Ecto neural progenitor cell (in vitro differentiated cells): ENCODE measurements at places on chromosomes 6 and 20.

GRCh38 chr6:5639193-5639592 lies 367.5 kb downstream of the NRN1 start:
- DNase-seq = no peak

DNA sequence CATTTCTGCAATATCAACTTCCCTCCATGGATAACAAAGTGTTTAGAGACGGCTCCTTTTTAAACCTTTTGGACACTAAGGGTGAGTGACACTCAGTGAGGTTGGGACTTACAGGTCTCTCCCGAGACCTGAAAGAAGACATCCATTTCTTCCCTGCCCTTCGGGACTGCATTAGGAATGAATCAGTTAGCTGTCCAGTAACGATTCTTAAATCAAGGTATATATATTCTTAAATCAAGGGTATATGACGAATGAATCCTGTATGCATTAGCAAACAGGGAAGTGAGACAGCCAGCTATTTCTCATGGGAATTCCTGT lies 52.9 kb downstream of the EDN1 start:
- DNase-seq = no peak

DNA sequence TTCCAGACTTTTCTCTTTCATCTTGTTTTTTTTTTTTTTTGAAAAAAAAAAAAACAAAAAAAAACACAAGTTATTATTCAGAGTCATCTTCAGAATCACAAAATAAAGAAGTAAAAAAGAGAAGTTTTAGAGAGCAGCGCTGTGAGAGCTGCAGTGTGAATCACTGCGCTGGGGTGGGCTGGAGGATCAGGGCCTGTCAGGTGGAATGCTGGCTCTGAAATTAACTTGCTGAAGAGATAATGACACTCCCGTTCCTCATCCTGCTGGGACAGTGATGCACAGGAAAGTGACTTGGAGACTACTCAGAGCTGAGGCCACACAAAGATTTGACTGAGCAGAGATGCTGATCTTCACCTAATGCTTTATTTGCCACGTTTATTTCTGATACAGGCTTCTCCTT lies 42.7 kb upstream of the CLDN20 start:
- DNase-seq = no peak

DNA sequence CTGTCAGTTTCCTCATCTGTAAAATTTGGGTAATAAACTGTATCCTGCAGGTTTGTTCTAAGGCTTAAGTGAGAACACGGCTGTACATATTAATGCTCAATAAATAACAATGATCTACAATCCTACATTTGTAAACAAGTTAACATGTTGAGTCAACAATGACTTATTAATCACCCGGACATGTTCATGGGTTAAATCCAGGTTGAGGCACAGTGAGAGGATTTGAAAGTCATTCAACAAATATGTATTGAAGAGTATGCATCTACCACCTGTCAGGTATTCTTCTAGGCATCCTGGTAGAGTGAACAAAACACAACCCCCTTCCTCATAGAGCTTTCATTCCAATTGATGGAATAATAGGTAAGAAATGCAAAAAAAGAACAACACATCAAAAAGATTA lies 554.7 kb upstream of the SLC35B3 start:
- no peak for DNase-seq

GRCh38 chr6:5446362-5447075 lies 185.2 kb downstream of the FARS2 start:
- no peak for DNase-seq

GRCh38 chr20:1286267-1287024 lies 20.4 kb downstream of the SNPH start:
- no peak for DNase-seq

DNA sequence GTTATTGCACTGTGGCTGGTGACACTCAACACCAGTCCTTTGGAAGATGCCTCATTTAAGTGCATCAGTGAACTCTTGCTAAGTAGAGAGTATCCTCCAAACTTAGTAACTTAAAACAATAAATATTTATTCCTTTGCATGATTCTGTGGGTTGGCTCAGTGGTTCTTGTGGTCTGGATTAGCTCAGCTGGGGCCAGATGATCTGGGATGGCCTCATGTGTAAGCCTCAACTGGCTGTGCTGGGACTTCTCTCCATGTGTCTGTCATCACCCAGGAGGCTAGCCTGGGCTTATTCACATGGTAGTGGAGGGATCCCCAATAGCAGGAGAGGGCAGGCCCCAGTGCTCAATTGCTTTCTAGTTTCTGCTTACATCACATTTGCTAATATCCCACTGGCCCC lies 8.3 kb downstream of the LRRN4 start:
- DNase-seq = no peak

DNA sequence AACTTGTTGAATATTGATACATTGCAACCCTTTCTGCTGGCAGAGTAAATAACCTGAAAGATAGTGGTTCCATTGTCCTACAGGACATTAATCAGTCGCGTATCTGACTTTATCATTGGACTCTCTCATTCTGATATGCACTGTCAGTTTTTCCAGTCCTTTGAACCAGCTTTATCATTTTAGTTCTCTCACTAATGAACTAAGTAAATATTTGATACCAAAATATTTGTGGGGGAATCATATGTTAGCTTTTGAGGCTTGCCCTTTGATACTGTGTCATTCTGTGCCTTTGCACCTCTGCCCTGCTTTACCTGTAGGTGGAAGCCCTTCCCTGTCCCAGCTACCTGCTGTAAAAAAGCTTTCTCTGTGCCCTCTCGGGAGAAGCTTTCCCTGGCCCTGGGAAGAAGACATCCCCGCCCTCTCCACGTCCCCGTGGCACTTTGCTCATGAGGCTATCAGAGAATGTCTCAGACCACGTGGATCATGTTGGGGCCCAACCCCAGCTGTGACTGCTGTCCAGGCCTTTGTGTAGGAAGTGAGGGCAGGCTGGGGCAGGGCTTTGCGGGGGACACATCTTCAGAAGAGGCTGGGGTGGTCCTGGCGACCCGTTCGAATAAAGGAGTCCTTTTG lies 117.8 kb upstream of the NXT1 start:
- DNase-seq = no peak

GRCh38 chr6:100823041-100823440 lies 58.1 kb downstream of the ASCC3 start:
- DNase-seq = no peak

- no peak for DNase-seq
Observed at GRCh38 chr6:115612796-115613479, 447.8 kb downstream of the FRK start.

DNA sequence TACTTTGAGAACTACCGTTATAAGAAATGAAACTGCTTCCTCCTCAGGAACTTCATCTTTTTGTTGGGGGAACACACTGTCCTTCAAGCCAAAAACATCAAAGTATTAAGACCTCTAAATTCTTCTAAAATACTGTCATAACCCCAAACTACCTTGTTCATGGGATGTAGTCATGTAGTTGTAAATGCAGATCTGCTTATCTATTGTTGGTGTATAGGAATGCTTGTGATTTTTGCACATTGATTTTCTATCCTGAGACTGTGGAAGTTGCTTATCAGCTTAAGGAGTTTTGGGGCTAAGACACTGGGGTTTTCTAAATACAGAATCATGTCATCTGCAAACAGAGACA lies 282.9 kb upstream of the RUNX2 start:
- DNase-seq = no peak
